Activated CD4-positive, alpha-beta T cell treated with anti-CD3 and anti-CD28 coated beads for 4 hours (primary cell): ENCODE measurements at places on chromosomes 11 and 22.

DNA sequence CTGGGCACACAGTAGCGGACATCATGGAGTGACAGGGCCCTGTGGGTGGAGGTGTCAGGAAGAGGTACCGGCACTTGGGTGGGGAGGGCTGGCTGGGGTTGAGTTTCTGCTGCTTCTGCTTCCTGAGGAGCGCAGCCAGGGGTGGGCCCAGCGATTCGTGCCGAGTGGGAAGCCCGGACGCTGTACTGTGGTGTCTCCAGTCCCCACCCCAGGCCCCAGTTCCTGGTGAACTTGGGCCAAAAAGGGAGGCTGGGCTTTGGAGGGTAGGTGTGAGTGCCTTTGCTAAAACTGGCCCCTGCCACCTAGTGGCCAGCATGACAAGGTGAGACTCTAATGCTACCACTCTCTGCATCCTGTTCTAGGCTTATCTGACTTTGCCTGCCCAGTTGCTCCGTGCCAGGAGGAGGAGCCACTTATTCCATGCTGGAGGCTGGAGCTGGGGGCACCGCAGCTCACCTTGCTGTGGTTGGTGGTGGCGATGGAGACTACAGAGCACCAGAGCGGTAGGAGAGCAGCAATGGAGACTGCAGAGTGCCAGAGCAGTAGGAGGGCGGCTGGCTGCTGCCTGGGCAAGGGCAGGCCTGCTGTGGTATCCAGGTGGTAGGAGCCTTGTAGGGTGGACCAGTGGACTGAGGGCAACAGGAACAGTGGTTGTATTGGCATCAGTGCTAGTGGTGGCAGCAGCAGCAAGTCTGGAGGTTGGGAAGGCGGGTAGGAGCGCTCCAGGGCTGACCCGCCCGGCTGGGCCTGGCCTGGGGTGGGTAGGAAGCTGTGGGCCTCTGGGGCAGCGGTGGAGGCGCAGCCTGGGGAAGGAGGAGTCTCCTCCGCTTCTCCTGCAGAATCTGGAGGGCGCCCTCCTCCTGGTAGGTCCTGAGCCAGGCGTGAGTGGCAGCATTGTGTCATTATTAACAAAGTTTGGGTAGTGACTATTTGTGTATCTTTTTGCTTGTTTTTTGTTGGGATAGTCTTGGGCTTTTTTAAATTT, 2.2 kb upstream of the RFPL2 start:
- DNase-seq: peak; percentile 35

DNA sequence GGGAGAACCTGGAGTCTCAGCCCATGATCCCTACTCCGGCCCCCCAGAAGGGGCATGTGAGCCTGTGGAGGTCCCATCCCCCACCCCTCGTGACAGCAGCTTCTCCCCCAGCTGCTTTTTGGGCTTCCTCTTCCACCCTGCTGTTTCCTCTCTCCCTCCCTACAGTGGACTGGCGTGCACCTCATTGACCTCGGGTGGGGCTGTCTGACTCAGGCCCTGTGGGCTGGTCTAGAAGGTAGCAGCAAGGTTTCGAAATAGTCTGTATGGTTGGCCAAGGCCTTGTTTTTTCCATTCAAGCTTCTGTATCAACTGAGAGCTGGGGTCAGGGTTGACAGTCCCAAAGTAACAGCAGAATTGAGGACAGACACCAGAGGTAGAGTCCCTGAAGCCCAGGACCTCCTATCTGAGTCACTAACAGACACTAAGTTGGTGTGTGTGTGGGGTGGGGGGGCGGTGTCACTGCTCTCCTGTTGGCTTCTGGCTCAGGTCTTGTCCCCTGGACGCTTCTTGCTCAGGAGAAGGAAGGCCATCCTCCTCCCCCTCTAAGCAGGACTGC, 7.7 kb downstream of the SLC37A2 start:
- no peak for DNase-seq

GRCh38 chr11:47305734-47306483, 36.0 kb downstream of the MADD start:
- no peak for DNase-seq

- DNase-seq: no peak
These were observed 1.8 kb downstream of the AHNAK start for GRCh38 chr11:62544581-62545436.
